ENCODE measurements at places on chromosomes 7 and 10. TPM values are rescaled to one million over a fixed set of nuclear protein-coding genes. Genes with fewer than 3 reads are reported as not detected.

GRCh38 chr7:22827563-22827962 lies 4.9 kb upstream of the TOMM7 start:
- DNase-seq = no peak
- H3K27ac ChIP-seq = no peak overlapping the region
- H3K4me1 ChIP-seq = no peaks in the 10 kb centered on the region
- H3K4me3 ChIP-seq = no peak overlapping the region
- H3K27me3 ChIP-seq = no peaks in the 10 kb centered on the region

DNA sequence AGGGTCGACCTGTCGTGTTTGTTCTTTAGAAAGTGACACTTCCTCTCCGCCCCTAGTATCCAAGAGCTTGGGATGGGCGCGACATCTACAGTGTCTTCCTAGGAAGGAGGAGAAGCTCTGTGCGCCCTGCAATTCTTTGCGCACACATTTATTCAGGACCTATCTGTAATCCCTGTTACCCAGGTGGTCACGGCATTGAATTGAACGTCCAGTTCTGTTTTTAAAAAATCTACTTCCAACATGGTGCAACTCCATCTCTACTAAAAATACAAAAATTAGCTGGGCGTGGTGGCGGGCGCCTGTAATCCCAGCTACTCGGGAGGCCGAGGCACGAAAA lies 606 bp upstream of the LAMB1 start:
- no peaks in the 10 kb centered on the region for H3K27me3 ChIP-seq
- no peak for DNase-seq
- H3K4me1 ChIP-seq = peaks cover 2% of the 10 kb centered on the region
- no peaks in the 10 kb centered on the region for H3K36me3 ChIP-seq

GRCh38 chr7:128874140-128875031 lies 11.7 kb downstream of the ATP6V1F start:
- H3K4me3 ChIP-seq = no peak overlapping the region
- H3K27ac ChIP-seq = no peak overlapping the region
- no peaks in the 10 kb centered on the region for H3K27me3 ChIP-seq
- no peaks in the 10 kb centered on the region for H3K36me3 ChIP-seq

ZNF365 gene
- total RNA-seq = 0.26 TPM

GRCh38 chr10:62788861-62789467 lies 15.6 kb upstream of the ADO start:
- H3K27ac ChIP-seq = no peak overlapping the region
- peaks cover 5% of the 10 kb centered on the region for H3K4me1 ChIP-seq
- no peak overlapping the region for H3K4me3 ChIP-seq

GRCh38 chr10:128008521-128009250 lies 101.8 kb downstream of the PTPRE start:
- H3K27me3 ChIP-seq = no peaks in the 10 kb centered on the region
- H3K27ac ChIP-seq = no peak overlapping the region
- DNase-seq = no peak
- H3K36me3 ChIP-seq = no peaks in the 10 kb centered on the region
- no peaks in the 10 kb centered on the region for H3K4me1 ChIP-seq

DNA sequence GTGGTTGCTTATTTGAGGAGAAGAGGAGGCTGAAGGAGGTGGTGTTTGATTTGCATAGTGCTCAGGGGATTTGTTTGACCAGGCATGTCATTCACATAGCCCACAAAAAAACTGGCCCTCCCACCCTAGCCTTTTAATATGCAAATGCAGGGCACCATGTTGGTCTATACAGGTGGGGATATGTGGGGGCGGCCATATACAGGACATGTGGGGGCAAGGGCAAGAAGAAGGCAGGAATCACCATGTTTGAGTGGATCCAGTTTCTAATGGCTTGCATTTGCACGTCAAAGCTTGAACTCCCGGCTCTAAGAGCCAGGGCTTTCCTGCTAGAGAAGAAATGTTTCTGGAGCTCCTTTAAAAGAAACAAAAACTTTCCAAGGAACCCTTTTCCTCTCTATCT lies 541.0 kb downstream of the ZWINT start:
- no peak for DNase-seq
- H3K27me3 ChIP-seq = no peaks in the 10 kb centered on the region
- no peaks in the 10 kb centered on the region for H3K36me3 ChIP-seq
- no peaks in the 10 kb centered on the region for H3K4me1 ChIP-seq

DNA sequence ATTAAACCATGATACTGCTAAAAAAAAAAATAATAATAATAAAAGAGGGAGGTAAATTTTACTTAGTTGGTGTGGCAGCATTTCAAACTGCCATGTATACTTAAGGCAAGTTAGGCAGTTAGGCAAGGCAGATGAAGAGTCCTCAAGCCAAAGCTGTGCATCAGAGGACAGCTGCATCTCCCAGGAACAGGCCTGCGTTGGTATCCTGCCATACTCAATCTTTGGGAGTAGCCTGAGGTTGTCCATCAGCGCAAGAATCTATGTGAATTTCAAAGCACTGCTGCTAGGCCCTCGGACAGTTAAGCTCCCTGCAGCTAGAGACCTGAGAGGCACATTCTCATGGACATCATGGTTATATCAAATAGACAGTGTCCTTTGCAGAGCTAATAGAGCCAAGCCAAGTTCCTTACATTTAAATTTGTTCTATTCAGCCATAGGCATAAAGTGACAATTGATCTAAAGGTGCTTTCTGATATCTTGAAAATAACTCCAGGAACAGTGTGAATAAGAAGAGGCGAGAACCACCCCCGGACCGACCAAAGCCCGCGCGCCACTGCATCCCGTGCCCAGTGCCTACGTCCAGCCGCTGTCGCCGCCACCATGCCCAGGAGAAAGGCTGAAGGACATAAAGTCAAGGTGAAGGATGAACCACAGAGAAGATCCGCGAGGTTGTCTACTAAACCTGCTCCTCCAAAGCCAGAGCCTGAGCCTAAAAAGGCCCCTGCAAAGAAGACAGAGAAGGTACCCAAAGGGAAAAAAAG lies 310.6 kb downstream of the SEMA3D start:
- no peaks in the 10 kb centered on the region for H3K36me3 ChIP-seq
- DNase-seq = no peak
- no peaks in the 10 kb centered on the region for H3K4me1 ChIP-seq
- H3K27me3 ChIP-seq = no peaks in the 10 kb centered on the region

GRCh38 chr10:61052469-61053205 lies 108.7 kb upstream of the RHOBTB1 start:
- no peak overlapping the region for H3K27ac ChIP-seq
- H3K4me1 ChIP-seq = no peaks in the 10 kb centered on the region
- H3K27me3 ChIP-seq = no peaks in the 10 kb centered on the region
- H3K4me3 ChIP-seq = no peak overlapping the region
- no peak for DNase-seq

DNA sequence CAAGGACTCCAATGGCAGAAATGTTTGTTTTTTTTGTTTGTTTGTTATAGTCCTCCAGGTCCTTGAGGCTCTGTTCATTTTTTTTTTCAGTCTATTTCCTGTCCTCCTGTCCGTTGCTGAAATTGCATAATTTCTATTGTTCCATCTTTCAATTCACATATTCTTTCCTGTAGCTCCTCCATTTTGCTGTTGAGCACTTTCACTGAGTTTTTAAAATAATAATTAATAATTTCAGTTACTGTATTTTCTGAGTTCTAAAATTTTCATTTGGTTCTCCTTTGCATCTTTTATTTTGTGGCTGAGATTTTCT lies 202.3 kb upstream of the AGR3 start:
- H3K4me3 ChIP-seq = no peak overlapping the region
- no peak overlapping the region for H3K27ac ChIP-seq
- no peaks in the 10 kb centered on the region for H3K36me3 ChIP-seq
- no peak for DNase-seq
- no peaks in the 10 kb centered on the region for H3K4me1 ChIP-seq
- peaks cover 3% of the 10 kb centered on the region for H3K27me3 ChIP-seq

DYNC1I1 gene
- 6.9 TPM for total RNA-seq

- H3K4me3 ChIP-seq = no peak overlapping the region
- H3K36me3 ChIP-seq = no peaks in the 10 kb centered on the region
- H3K27ac ChIP-seq = no peak overlapping the region
- H3K4me1 ChIP-seq = peaks cover 9% of the 10 kb centered on the region
These were observed 23.9 kb upstream of the CALD1 start for GRCh38 chr7:134755422-134756022.

DNA sequence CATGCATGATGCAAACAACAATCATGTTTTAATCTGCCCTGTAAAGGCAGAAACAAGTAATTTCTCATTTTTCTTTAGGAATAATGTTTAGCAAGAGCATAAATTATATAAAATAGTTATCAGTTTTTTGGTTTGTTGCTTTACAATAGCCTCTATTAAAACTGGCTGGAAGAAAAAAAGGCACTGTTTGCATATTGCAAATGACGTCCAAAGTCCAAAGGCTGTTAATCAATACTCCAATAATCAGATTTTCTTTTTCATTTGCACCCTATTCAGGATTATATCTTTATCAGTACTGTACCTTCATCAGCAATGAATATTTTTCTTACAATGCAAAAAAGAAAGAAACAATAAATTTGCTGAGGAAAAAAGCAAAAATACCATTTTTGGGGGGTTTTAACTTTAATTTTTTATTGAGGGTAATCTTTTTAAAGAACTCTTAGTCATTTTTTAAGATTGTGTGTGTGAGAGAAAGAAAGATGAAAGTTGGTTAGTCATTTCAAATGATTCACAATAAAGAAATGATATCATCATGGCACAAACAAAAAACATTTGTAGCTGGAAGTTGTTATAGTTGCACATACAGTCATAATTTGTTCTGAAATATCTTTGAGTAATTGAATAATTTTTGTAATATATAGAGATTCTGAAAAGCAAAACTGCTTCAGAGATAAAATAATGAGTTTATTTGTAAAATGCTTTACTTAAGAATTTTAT lies 44.4 kb upstream of the AKR1C2 start:
- DNase-seq = no peak
- H3K4me3 ChIP-seq = no peak overlapping the region
- no peak overlapping the region for H3K27ac ChIP-seq
- no peaks in the 10 kb centered on the region for H3K27me3 ChIP-seq
- H3K36me3 ChIP-seq = no peaks in the 10 kb centered on the region
- H3K4me1 ChIP-seq = no peaks in the 10 kb centered on the region

GRCh38 chr10:79088176-79088575 lies 19.4 kb downstream of the ZMIZ1 start:
- H3K36me3 ChIP-seq = no peaks in the 10 kb centered on the region
- no peak overlapping the region for H3K27ac ChIP-seq
- H3K4me3 ChIP-seq = no peak overlapping the region
- no peaks in the 10 kb centered on the region for H3K27me3 ChIP-seq

COL28A1 gene
- 2.9 TPM for total RNA-seq

DNA sequence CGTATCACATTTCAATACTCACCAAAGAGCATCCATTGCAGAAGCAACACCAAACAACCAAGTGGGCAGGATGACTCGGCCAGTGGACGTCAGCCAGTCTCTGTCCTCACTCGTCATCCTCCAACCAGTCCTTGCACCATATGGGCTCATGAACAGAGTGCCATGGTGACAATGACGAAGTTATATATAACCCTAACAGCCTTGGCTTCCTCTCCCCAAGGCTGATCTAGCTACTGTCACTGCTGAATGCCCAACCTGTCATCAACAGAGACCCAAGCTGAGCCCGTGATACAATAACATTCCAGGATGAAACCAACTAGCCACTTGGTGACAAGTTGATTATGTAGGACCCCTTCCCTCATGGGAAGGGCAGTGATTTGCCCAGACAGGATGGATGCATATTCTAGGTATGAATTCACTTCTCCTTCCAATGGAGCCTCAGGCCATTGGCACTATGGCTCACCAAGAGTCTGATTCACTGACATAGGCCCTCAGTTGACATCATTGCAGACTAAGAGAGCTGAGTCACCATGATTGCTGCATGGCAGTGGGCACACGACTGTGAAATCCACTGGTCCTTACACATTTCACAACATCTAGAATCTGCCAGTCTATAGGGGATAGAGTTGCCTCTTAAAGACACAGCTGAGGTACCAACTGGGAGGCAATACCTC lies 26.3 kb upstream of the PPIF start:
- H3K4me3 ChIP-seq = no peak overlapping the region
- H3K36me3 ChIP-seq = no peaks in the 10 kb centered on the region
- no peak overlapping the region for H3K27ac ChIP-seq
- peaks cover 14% of the 10 kb centered on the region for H3K4me1 ChIP-seq
- H3K27me3 ChIP-seq = no peaks in the 10 kb centered on the region

DNA sequence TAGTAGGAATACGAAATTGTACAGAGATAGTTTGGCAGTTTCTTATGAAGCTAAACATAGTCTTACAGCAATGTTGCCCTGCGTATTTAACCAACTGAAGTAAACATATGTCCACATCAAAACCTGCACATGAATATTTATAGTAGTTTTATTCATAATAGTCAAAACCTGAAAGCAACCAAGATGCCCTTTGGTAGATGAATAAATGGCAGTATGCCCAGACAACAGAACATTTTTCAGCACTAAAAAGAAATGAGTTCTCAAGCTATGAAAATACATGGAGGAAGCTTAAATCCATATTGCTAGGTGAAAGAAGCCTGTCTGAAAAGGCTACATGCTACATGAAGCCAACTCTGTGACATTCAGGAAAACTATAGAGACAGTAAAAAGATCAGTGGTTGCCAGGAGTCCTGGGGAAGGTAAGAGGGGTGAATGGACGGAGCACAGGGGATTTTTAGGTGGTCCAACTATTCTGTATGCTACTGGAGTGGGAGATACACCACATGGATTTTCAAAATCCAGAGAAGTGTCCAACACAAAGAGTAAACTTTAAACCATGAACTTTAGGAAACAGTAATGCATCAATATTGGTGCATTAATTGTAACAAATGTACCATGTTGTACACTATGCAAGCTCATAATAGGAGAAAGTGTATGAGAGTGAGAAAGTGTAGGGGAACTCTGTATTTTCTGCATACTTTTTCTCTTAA lies 17.6 kb downstream of the GPRIN2 start:
- no peak overlapping the region for H3K4me3 ChIP-seq
- DNase-seq = no peak
- H3K4me1 ChIP-seq = peaks cover 10% of the 10 kb centered on the region
- no peaks in the 10 kb centered on the region for H3K36me3 ChIP-seq

GRCh38 chr7:134942690-134943466 lies 43.4 kb upstream of the AGBL3 start:
- H3K27ac ChIP-seq = no peak overlapping the region
- DNase-seq = no peak

GRCh38 chr10:100969187-100970075 lies at the start of gene SEMA4G:
Gene SEMA4G, plus strand, starts transcription at chr10:100969504. Its CDS starts 3,409 bp downstream, at chr10:100972913.
- H3K4me1 ChIP-seq = peaks cover 8% of the 10 kb centered on the region
- H3K4me3 ChIP-seq = peak within 1 kb of the TSS; percentile 76
- peak; percentile 65 for DNase-seq
- peak within 1 kb of the TSS; percentile 24 for H3K27ac ChIP-seq
- no peaks in the 10 kb centered on the region for H3K27me3 ChIP-seq

DNA sequence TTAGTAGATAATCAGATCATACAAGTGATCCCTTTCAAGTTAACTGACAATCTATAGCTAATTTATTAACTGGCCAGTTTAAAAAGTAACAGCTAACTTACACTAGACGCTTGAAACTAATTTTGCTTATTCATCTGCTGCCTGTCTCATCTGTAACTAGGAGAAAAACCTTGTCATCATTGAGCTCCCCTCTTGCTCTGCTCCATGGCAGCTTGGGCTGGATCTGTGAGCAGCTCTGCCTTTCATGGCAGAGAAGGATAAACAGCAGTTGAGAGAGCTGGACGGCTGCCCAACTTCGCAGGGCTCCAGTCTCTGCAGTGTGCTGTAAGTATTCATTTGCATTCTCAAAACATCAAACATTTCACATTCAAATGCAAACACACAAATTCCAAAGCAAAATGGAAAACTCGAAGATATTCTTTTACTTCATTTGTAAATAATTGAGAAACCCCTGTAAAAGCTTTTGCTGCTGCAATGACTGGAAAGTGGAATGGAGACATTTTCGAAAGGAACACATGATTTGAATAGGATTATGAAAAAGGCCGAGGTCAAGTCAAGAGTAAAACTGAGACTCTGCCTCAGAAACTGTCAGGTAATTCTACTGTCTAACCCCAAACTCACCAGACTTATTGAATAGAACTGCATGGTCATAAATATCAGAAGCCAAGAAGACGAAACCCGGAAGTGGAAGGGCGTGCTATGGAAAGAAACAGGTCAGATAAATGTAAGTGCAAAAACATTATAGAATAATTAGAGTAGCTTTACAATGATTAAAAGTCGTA lies 17.6 kb downstream of the SLC35B4 start:
- peak; percentile 66 for DNase-seq
- H3K27me3 ChIP-seq = no peaks in the 10 kb centered on the region
- no peaks in the 10 kb centered on the region for H3K4me1 ChIP-seq

All from ovary (tissue), 10 donors.